Mesenteric fat pad (tissue), 1 donor: ENCODE measurements at places on chromosomes 5 and 9. TPM values are rescaled to one million over a fixed set of nuclear protein-coding genes. Genes with fewer than 3 reads are reported as not detected.

Gene NOL8
- 28.7 TPM for total RNA-seq

DNA sequence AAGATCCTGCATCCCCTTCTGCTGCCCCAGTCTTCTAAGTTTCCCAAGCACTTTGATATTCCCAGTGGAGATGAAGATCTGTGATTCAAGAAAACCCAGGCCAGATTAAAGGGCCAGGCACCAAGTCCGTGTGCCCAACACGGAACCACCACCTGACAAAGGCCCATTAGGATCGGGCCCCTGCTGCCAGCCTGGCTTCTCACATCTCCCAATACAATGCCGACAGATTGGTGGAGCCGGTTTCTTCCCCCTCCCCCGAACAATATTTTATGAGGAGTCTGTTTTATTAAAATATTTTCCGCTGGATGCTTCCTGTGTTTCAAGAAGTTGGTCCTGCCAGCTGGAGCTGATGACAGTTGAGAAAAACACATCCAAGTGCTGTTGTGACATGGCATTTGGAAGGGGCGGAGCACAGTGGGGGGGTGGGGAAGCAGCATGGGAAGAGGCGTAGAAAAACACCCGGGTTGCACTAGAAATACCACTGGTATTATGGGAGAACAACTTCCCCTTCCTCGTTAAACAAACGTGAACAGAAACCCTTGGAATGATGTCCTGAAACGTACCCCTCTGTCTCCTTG is 45.0 kb downstream of the CRB2 start:
- no peak for DNase-seq

DNA sequence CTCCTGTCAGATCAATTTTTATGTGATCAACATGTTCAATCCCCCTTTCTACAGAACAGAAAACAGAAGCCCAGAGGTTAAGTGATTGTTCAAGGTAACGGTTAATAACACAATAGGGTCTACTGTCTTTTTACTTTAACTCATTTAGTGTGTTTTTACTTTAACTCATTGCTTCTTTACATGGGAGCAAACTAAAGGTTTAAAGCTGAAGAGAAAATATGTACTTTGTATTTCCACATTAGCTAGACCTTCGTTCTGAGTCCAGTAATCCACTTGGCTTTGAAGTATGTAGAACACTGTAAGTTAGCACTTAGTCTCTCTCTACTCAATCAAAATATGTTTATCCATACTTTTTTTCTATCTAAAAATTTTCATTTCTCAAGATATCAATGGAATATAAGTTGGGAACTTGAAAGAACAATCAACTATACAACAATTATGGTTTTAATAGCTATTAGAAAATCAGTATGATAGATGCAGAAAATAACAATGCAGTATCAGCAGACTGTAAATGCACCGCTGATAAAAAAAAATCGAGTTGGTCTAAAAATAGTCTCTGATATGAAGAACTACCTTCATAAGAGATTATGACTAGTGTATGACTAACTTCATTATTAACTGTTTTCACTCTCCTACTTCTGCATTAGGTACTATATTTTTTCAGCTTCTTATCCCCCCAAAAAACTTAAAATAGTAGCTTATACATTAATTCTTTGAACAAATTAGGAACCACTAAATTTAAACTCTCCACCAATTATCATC is 20.6 kb downstream of the PGGT1B start:
- no peak for DNase-seq

DNA sequence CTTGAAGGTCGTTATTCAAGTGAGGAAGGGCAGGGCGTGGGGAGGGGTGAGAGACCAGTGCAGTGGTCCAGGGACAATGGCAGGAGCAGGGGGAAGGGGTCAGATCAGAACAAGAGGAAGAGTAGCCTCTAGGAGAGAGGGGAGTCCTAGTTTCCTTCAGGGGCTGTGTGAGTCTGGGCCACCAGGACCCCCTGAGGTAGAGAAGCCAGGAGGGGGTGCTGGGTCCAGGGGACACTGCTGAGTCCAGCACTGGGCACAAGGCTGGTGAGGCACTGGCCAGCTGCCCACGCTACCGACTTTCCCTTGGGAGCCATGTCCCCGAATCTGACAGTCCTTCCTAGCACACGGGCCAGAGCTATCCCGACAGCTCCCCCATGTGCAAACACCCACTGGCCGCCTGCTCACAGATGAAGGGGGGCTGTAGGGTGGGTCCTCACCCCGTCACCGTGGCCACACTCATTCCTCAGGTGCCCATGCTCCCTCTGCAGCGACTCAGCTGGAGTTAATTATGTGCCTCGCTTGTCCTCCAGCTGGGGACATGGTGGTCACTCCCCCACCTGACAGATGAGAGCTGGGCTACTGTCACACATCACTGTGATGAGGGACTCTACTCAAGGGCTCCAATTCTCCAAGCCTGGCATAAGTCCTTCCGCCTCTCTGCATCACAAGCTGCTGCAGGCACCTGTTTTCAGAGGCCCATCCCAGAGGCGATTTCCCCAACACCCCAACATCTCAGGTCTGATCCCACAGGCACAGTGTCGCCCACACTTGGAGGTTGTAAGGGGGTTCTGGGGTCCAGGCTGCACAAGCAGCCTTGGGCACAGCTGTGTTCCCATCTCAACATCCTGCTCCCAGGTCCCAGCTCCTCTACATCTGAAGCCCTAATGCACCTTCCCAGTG is 115.1 kb downstream of the GABBR2 start:
- no peak for DNase-seq
